RWPE1 (cell line): ENCODE measurements at places on chromosomes 4 and X.

DNA sequence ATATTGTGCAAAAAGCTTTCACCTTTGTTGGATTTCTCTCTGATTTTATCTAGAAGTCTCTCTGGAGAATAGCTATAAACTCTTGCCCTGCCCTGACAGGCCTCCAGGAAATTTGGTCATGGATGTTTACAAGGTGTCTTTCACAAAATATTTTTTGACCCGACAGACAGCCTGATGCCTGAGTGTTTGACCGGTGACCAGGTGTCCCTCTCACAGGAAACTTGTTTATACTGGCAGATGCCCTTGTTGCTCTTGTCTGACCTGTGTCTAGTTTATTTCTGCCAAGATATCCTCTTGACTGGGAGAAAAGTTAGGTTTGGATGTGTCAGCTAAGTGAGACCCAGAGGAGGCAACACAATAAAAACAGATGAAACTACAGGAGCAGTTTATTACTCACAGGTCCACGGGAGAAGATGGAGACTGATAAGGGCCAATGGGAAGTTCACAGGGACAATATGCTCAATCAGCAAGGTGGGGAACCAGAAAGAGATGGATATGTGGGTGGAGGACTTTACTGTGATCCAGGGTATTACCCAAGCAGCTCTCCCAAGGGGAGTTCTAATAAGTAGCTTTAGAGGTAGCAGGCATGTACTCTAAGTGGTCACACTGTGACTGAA is 243.3 kb downstream of the ARAP2 start:
- no peak for DNase-seq

GRCh38 chrX:13752646-13753045 is 18.1 kb downstream of the OFD1 start:
- no peak for DNase-seq

DNA sequence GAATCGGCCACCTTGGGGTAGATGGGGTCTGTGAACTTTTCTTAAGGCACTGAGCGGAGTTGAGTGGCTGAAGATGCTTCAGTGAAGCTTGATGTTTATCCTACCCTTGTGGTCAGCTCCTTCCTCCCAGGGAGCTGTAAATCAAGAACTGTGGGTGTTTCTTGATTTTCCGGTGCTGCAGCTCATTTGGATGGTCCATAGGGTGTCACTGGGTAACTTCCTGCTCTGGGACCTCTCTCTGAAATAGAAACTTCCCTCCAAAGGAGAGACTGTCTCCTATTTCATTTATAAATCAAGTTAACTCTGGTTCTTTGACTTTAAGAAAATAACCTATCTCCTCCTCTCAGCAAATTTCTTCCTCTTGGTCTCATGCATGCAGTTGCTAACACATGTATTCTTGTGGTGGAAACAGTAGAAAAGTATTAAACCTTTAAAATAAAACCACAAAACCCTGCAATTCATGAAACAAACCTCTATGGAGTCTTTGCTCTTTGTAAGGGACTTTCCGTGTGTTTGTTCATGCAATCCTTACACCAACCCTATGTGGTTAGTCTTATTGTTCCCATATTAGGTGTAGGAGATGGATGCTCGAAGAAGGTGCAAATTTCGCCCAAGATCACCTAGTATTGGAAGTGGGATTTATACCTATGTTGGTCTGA is 110.3 kb downstream of the SHROOM3 start:
- DNase-seq, result no peak

DNA sequence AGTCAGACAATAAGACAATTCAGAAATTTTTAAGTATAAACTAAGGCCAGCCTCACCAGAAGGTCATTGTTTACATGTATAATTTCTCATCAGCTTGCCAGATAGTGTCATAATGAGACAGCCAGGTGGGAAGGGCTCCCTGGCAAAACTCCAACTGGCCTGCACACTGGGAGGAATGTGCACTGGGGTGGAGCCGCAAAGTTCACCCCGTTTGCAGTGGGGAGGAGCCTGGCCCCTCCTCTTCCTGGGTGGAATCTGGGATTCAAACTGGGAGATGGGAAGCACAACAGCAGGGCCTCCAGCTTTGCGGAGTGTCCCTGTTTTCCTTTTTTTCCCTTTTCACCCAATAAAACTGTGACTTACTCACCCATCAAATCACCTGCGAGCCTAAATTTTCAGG is 329.9 kb downstream of the SMARCA1 start:
- DNase-seq, result peak; percentile 14

DNA sequence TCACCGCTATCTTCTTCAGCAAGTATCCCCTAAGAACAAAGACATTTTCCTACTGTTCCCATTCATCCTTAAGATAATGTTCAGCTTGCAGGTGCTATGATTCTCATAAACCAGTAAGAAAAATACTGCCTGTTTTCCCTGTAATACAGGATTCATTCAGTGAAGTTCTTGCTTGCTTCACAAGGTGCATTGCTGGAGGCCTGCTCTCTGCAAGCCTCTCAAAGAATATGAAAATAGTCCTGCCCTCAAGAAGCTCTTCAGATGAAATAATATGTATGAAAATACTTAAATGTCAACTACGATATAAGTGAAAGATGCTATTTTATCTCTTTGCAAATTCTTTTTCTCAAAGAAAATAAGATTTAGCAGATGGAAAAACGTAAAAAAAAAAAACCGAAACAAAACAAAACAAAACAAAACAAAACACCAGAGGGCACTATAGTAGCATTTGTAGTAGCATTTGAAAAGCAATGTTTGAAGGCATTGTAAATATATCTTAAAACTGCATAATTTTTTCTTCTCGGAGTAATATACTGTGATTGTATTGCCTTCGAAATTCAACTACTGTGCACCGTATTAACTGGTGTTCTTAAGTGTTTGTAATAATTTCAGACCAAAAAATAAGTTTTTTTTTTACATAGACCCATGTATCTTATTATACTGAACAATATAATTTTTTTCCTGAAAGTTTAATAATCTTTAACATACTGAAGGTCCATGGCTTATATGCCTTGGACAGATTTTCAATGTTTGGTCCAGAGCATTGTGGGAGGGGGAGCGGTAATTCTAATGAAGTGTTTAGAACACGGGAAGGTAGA is 26.0 kb downstream of the ADH4 start:
- no peak for DNase-seq

DNA sequence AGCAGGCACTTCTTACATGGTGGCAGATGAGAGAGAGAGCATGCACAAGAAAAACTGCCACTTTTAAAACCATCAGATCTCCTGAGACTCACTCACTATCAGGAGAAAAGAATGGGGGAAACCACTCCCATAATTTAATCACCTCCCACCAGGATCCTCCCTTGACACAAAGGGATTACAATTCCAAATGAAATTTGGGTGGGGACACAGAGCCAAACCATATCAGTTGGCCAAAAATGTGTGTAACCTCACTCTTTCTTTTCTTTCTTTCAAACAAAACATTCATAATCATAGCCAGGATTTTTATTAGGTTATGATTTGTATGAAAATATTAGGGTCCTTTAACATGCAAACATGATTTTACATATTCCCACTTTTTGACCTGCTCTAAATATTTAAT is 222.1 kb downstream of the PCDH18 start:
- no peak for DNase-seq

DNA sequence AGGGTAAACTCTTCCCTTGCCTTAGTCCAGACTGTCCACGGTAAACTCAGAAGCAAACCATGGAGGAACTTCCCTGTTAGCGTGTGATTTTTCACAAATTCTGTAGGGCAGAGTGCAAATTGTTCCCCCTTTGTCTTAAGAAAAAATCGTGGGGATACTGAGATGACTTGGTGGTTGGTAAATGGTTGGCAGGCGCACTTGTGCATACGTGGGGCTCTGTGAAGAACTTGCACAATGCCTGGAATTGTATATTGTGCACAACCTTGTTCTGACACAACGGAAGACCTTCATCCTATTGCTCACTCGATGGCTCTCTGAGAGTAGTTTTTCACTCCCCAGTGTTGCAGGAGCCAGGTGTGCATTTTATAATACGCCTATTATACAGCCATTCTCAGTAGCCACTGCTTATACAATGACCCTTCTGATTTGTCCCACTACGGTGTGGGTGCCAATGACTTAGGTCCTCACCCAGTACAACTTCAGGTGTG is 150.0 kb downstream of the SPRY1 start:
- no peak for DNase-seq
